Lower lobe of right lung (tissue), 2 donors: ENCODE measurements at places on chromosomes 16 and 17.

- DNase-seq, result no peak
These were observed 3.1 kb downstream of the NATD1 start for GRCh38 chr17:21249920-21250703.

DNA sequence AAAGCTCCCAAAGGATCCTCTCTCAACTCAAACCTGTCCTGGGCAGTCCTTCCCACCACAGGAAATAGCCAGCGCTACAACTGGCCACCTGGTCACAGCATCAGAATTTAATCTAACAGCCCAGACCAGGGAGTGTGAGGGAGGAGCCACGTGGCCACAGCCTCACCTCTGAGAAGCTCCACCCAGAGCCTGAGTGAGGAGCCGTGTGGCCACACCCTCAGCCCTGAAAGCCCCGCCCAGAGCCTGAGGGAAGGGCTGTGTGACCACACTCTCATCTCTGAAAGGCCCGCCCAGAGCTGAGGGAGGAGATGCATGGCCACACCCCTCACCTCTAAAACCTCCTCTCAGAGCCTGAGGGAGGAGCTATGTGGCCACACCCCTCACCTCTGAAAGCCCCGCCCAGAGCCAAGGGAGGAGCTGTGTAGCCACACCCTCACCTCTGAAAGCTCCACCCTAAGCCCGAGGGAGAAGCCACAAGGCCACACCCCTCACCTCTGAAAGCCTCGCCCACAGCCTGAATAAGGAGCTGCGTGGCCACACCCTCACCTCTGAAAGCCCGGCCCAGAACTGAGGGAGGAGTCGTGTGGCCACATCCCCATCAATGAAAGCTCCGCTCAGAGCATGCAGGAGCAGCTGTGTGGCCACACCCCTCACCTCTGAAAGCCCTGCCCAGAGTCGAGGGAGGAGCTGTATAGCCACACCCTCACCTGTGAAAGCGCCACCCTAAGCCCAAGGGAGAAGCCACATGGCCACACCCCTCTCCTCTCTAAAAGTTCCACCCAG is 28.6 kb downstream of the SLC38A8 start:
- peak; percentile 87 for DNase-seq

DNA sequence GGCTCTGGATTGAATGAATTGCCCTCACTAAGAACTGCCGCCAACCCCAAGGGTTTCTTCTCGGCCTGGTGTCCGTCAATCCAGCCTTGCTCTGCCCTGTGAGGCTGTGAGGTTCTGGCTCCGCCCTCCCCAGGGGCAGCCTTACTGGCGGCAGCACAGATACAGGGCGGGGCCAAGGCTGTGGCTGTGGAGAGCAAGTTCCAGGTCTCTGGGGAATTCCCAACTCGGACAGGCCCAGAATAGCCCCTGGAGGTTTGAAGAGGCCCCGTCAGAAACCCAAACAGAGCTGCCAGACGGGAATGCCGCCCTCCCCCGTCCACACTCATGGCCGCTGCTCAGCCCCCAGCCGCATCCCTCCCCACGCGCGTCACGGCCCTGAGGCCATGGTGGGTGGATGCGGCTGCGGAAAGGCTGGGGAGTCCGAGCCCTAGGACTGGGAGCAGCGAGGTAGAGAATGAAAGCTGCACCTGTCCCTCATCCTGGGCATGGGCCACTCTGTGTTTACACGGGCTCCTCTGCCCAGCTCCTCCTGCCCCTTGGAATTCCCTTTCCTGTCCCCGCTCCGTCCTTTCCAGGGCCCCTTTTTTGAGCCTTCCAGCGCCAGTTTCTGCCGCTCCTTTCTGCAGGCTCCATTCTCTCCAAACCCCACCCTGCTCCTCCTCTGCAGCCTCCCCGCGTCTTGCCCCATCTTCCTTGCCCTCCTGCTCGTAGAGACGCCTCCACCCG is 660 bp upstream of the PRRT2 start:
- peak; percentile 98 for DNase-seq

DNA sequence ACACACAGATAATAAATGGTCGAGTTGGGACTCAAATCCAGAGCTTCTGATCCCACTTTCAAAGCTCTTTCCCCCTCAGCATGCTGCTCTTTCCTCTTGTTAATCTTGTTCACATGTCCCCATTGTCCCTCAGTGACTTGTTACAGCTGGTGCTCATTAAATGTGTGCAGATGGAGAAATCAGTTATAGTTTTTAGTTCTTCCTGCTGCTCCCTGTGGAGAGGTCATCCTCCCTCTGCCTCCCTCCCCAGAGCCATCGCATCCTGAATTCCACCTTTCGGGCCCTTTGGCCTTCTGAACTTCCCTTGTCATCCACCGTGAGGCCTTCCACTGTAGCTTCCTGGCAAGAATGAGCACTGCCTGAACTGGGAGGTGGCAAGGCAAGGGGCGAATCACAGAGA is 179.6 kb downstream of the WSCD1 start:
- no peak for DNase-seq

DNA sequence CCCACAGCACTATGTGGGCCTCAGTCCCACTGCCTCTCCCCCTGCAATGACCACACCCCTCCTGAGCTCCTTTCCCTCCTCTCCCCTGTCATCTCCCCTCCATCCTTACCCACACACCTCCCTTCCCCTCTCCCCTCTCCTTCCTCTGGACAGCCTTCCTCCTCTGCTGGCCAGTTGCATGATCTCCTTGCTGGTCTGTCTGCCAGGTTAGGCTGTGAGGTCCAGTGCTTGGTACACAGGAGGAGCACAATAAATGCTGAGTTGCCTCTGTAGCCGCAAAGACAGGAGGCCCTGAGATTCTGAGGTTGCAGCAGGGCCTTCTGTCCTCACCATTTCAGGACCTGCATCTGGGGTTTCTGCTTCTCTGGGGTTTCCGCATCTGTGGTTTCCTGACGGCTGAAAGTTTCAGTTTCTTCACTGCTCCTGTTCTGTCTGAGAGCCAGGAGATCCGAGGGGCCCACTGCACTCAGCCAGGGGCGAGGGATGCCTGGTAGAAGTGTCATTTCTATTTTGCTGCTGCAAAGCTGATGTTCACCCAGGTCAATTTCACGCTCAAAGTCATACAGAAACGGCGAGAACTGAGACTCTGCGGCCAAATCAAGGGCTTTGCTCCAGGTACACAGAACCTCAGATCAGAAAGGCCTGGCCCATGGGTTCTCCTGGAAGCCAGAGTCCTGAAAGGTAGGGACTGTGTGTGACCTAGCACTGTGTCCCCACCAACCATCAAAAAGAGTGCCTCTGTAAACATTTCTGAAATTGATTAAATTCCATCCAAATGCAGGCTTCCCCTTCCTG is 4.6 kb upstream of the SLC12A3 start:
- no peak for DNase-seq

GRCh38 chr17:81828656-81829055 is 4.4 kb downstream of the MCRIP1 start:
- DNase-seq, result no peak

- DNase-seq, result no peak
These were observed 4.7 kb upstream of the PRKAR1A start for GRCh38 chr17:68507576-68507975.
